ENCODE measurements at places on chromosomes 1 and 21. TPM values are rescaled to one million over a fixed set of nuclear protein-coding genes. Genes with fewer than 3 reads are reported as not detected.

DNA sequence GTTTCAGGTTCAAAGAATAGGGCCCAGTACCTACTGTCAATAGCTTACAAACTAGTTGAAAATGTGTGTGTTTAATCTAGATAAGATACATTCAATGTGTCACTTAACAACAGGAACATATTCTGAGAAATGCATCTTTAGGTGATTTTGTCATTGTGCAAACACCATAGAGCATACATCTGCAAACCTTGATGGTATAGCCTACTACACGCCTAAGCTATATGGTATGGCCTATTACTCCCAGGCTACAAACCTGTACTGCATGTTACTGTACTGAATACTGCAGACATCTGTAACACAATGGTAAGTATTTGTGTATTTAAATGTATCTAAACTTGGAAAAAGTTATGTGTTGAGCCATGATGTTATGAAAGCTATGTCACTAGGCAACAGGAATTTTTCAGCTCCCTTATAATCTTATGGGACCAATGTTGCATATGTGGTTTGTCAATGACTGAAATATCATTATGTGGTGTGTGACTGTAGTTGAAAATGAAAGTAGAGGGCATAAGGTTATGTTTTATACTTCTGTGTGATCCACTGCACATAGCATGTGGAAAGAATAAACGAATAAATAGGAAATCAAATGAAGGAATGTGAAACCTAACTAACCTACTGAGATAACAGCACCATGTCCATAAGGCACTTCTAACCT, 129.0 kb upstream of the CAMK1G start:
- H3K4me3 ChIP-seq: no peak overlapping the region
- no peak overlapping the region for H3K27ac ChIP-seq
- no peaks in the 10 kb centered on the region for H3K4me1 ChIP-seq

- no peak for DNase-seq
- H3K36me3 ChIP-seq: no peaks in the 10 kb centered on the region
- H3K4me3 ChIP-seq: no peak overlapping the region
- no peaks in the 10 kb centered on the region for H3K27me3 ChIP-seq
Measured at GRCh38 chr21:40689840-40690360, 157.1 kb downstream of the DSCAM start.

Gene DIO1
- polyA plus RNA-seq: 0.73 TPM

DNA sequence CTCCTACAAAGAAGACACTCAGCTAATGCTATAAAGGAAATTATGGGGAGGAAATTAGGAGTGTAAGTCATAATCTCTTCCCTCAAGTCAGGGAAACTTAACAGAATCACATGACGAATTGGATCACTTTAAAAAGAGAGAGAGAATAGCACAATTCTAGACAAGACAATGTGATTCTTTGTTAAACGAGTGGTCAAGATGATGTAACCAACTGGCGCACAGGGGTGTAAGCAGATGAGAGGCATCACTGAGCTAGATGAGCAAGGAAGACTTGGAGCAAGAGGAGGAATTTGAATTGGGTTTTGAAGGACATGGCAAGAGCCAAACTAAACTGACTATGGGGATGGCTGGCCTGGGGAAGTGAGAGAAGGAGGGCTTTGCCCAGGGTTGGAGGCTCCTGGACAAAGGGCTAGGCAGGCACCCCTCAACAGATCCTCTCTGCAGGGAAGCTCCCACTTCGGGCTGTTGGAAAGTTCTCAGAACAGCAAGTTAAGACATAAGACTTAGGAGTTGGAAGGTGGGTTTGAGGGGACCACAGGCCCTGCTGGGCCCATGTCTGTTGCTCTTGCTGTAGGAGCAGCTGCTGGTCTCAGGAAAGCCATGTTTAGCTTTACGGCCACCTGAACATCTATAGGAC, 123.9 kb upstream of the GRIK3 start:
- H3K4me3 ChIP-seq: no peak overlapping the region
- H3K4me1 ChIP-seq: no peaks in the 10 kb centered on the region
- no peaks in the 10 kb centered on the region for H3K27me3 ChIP-seq

Gene NTNG1
- not detected for polyA plus RNA-seq

DNA sequence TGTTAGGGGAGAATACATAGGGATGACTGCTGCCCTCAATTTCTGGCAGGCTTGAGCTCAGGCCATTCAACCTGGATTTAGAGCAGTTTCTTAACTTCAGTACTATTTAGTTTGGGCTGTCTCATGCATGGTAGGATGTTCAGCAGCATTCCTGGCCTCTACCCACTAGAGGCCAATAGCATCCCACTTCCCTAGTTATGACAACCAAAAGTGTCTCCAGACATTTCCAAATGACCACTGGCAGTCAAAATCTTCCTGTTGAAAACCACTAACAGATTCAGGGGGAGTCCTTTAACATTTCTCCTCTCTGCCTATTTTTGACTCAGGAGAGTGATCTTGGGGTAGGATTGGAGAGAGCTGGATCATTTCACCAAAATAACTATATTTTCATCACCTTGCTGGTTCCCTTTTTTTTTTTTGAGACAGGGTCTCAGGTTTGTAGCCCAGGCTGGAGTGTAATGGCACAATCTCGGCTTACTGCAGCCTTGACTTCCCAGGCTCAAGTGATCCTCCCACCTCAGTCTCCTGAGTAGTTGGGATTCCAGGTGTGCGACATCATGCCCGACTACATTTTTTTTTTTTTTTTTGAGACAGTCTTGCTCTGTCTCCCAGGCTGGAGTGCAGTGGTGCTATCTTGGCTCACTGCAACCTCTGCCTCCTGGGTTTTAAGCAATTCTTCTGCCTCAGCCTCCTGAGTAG, 8.7 kb downstream of the GNAT2 start:
- H3K36me3 ChIP-seq: no peaks in the 10 kb centered on the region
- H3K4me1 ChIP-seq: peaks cover 40% of the 10 kb centered on the region
- H3K4me3 ChIP-seq: no peak overlapping the region
- no peak for DNase-seq
- no peaks in the 10 kb centered on the region for H3K27me3 ChIP-seq
- H3K27ac ChIP-seq: no peak overlapping the region
